Purkinje cell (primary cell): ENCODE measurements at places on chromosomes 2 and 18. TPM values are rescaled to one million over a fixed set of nuclear protein-coding genes. Genes with fewer than 3 reads are reported as not detected.

The FOXI3 gene
- not detected in 2 replicates for polyA plus RNA-seq

The NTSR2 gene
- polyA plus RNA-seq: 1.7 and 3.4 TPM in 2 replicates

The MTLN gene
- polyA plus RNA-seq: 201 and 222 TPM in 2 replicates

The KATNAL2 gene
- polyA plus RNA-seq: 4.4 and 6.4 TPM in 2 replicates

The POLE4 gene
- 97.8 and 136 TPM in 2 replicates for polyA plus RNA-seq

The TCF23 gene
- not detected in 2 replicates for polyA plus RNA-seq

The IL18RAP gene
- polyA plus RNA-seq: not detected in 2 replicates

The CCDC74A gene
- 0.74 and 0.91 TPM in 2 replicates for polyA plus RNA-seq

The TUBA3E gene
- 0.20 TPM in 1 of 2 replicates, not detected in the other for polyA plus RNA-seq

The XPO1 gene
- 56.9 and 73.0 TPM in 2 replicates for polyA plus RNA-seq

The ZC3H6 gene
- 12.7 and 13.3 TPM in 2 replicates for polyA plus RNA-seq

The ZAP70 gene
- not detected in 2 replicates for polyA plus RNA-seq

The SNTG2 gene
- 1.6 and 2.0 TPM in 2 replicates for polyA plus RNA-seq

The RNF152 gene
- polyA plus RNA-seq: 2.7 and 3.5 TPM in 2 replicates

The INO80C gene
- polyA plus RNA-seq: 13.1 and 15.0 TPM in 2 replicates

The AFF3 gene
- polyA plus RNA-seq: 4.6 and 6.4 TPM in 2 replicates

The ARHGAP25 gene
- polyA plus RNA-seq: 0.34 and 1.6 TPM in 2 replicates

The HOXD10 gene
- not detected in 2 replicates for polyA plus RNA-seq

The KCNE4 gene
- polyA plus RNA-seq: not detected in 2 replicates

The CAPN13 gene
- not detected in 2 replicates for polyA plus RNA-seq

The OXER1 gene
- not detected in 2 replicates for polyA plus RNA-seq

The DSC2 gene
- polyA plus RNA-seq: 0.06 and 0.08 TPM in 2 replicates

The MXD1 gene
- 5.6 and 14.5 TPM in 2 replicates for polyA plus RNA-seq

The TWIST2 gene
- not detected in 2 replicates for polyA plus RNA-seq

The L3MBTL4 gene
- polyA plus RNA-seq: 0.31 TPM in 1 of 2 replicates, not detected in the other

The ANKRD44 gene
- polyA plus RNA-seq: 2.4 and 4.0 TPM in 2 replicates

The POMC gene
- not detected in 2 replicates for polyA plus RNA-seq

The SPAST gene
- polyA plus RNA-seq: 16.3 and 23.1 TPM in 2 replicates

The LIMS1 gene
- polyA plus RNA-seq: 3.4 and 3.5 TPM in 2 replicates

The OTOS gene
- not detected in 2 replicates for polyA plus RNA-seq
